ENCODE measurements at places on chromosomes 1 and 21. TPM values are rescaled to one million over a fixed set of nuclear protein-coding genes. Genes with fewer than 3 reads are reported as not detected.
A peak's percentile ranks its signal among the peaks of the same experiment; 100 is the strongest.

DNA sequence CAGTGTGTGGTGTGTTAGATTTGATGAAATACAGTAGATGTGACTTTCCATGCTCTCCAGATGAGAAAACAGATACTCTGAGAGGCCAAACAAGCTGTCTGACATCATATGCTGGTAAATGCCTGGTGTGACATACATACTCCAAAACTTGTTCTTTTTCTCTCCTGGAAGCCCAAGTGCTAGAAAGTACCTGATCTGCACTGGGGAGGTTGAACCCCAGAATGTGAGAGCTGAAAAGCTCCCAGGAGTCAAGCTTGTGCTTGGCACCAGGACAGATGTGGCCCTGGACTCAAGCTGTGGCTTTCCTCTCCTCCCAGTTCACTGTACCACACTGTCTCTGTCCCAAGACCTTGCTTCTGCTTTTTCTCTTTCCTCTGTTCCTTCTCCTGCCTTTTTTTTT, 389.0 kb upstream of the USP24 start:
- DNase-seq: no peak

- DNase-seq: no peak
These were observed 115.1 kb downstream of the PROX1 start for GRCh38 chr1:214102907-214103306.

DNA sequence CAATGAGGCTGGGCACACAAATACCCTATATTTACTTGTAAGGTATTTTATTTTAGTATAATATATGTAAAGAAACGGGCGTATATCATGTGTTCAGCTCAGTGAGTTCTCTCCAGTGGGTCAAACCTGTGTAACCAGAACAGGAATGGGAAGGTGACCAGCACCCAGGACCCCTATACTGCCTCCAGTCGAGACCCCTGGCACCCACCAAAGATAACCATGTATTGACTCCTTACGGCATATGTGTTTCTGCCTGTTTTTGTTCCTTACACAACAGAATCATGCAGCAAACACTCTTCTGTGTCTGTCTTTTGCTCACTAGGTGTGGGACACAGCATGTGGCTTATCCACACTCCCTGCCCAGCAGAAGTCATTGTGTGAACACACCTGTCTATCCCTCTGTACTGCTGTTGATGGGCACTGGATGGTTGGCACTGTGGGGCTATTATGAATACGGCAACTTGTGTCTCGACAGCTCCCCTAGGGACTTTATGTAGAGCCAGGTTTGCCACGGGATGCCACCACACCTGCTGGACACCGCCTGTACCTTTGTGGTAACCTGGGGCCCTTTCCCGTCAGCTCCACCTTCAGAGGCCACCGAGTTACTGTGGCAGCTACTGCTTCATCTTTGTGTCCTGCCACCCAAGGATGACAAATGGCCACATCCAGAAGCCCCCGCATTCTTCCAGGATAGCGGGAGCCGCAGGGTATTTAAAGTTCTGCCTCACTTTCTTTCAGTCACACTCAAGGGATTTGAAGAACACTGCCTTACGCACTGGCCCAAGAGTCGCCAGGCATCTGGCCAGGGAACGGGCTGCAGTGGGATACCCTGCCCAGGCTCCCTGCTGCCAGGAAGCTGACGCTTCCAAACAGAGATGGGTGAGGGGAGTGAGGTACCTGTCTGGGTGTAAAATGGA, 23.5 kb upstream of the C2CD2 start:
- no peak for DNase-seq

GRCh38 chr1:198128533-198128932, 28.3 kb upstream of the NEK7 start:
- no peak for DNase-seq

DNA sequence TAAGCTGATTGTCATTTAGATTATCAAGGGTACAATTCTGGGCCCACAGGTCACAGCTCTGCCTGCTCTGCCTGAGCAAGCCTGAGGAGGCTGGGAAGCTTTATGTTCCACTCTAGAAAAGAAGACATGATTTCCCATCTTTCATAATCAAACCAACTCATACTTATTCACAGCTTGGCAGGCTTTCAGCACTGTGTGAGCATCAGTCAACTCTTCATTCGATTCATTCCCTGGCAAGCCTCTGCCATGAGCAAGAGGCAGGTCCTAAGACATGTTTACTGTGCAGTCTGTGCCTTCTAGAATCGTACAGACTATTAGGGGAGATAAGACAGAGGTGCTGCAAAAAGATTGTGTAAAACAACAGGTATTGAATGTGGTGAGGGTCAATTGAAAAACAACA, 24.5 kb upstream of the KIRREL1 start:
- no peak for DNase-seq

DNA sequence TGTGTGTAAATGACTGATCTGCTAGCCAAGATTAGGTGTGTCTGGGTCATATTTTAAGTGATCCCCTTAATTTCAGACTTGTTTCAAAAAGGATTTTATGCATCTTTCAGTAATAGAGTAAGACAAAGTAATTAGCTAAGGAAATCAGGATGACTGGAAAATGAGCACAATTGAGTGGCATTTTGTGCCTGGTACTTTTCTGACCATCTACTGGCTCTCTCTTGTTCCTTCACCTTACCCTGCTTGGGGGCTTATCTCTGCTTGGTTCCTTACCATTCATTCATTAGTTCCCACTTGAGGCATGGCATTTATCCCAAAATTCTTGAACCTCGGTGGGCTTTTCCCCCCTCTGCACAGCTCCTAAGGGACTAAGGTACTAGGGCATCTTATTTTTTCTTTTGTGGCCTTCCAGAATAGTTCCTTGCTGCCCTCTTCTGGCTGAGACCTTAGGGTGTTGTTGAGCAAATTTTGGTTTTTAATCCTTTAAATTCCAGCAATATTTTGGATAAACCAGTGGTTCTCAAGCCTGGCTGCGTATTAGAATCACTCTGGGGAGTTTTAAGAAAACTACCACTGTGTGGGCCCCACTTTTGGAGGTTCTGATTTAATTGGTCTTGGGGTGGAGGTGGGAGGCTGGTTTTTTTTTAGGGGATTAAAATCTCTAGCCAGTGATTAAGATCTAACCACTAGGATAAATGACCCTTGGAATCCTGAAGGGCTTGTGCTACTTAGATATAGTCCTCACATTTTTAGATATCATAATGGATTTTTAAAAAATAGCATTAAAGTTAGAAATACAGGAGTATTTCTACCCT, 50.8 kb downstream of the HS2ST1 start:
- DNase-seq: peak; percentile 21

DNA sequence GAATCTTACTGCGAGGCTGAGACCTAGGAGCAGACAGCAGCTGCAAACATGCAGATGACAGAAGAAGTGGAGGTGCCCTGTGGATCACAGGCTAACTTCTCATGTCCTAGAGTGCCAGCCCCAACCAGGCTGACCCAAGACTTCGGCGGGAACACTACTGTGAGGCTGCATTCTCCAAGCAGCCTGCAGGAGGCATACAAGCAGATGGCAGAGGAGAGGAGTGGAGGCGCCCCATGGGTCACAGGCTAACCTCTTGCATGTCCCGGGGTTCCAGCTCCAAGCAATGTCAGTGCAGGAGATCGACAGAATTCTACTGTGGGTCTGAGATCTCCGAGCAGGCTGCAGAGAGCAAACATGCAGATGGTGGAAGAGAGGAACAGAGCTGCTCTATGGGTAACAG, 98.1 kb upstream of the ZNF678 start:
- DNase-seq: no peak

GRCh38 chr1:44485229-44485933, 80.3 kb downstream of the RNF220 start:
- DNase-seq: no peak

DNA sequence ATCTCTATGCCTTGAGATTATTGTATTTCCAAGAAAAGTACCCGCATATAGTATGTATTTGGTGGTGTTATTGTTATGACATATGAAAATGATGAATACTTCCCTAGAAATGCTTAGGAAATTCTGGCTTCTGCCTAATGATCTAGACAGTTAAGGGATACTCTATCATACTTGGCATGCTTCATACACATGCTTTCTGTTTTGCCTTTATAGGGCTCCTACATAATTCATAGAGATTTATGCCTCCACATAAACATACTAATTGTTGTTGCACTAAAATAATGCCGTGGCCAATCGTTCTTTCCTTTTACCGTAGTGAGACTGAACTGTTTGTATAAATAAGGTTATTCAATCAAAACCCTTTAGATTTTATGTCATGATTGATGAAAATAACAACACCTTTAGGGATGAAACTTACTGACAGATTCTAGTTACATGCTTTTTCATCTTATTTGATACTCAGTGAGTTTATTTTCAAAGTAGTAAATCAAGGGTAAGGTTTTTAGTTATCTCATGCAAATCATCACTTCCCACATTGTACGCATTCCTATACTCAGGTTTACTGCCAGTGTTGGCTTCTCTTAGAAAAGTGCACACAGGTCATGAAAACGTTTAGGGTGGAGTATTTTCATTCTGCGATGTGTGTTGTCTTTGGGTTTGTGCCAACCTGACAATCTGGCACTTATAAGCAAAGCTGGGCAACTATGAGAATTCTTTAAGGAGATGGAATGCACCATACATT, 40.5 kb upstream of the SCYL3 start:
- no peak for DNase-seq

- no peak for DNase-seq
These were observed 20.0 kb upstream of the ANGPTL7 start for GRCh38 chr1:11169202-11169601.

- DNase-seq: no peak
These were observed 1404.4 kb upstream of the PRMT6 start for GRCh38 chr1:105652109-105652508.

DNA sequence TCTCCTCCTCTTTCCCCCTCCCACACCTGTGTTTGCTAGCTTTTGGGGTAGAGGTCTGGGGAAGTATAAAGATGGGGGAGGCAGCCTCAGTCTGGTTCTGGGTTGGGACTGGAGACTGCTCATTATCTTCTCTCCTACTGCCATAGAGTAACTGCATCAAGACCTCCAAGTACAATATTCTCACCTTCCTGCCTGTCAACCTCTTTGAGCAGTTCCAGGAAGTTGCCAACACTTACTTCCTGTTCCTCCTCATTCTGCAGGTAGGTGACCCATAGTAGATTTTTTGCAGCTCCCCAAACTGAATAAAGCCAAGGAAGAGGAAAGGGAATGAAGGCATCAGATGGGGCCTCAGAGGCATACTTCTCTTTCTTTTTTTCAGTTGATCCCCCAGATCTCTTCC, 5.3 kb downstream of the ATP8B2 start:
- DNase-seq: no peak

- no peak for DNase-seq
These were observed 154.1 kb downstream of the PHTF1 start for GRCh38 chr1:113605146-113605545.

DNA sequence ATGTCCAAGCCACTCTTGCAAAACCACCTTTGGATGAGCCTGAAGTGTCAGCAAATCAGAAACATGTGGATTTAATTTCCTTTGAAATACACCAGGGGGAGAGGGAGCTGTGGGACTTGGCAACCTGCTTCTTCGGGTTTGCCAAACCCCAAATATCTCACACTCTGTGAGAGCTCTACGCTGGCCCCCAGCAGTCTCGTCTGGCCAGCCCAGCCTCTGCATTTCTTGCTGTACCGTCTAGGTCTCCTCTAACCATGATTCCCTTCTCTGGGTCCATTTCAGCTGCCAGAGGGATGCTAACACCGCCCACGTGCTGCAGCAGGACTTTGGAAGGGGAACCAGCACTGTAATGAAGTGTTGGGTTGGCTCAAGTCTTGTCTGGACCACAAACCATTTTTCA, 114.6 kb downstream of the MRPS6 start:
- no peak for DNase-seq

- DNase-seq: no peak
These were observed 53.5 kb downstream of the CHD5 start for GRCh38 chr1:6126521-6127067.

- DNase-seq: no peak
These were observed 8.8 kb downstream of the LAMB3 start for GRCh38 chr1:209643285-209644020.

DNA sequence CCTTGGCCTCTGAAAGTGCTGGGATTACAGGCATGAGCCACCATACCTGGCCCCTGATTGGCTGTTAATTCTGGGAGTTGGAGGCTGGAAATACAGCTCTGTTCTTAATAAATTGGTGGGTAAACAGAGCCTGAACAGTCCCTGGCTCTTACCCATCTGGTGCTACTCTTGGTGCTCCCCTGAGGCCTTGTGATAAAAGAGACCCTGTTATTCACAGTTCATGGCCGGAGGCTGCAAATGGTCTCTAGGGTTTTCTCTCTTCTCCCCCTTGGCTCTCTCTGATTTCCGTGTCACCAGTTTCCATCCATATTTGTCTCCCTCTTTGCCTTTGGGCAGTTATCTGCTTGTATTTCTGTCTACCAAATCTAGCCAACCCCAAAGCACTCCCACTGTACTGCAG, 17.2 kb downstream of the NFASC start:
- no peak for DNase-seq

DNA sequence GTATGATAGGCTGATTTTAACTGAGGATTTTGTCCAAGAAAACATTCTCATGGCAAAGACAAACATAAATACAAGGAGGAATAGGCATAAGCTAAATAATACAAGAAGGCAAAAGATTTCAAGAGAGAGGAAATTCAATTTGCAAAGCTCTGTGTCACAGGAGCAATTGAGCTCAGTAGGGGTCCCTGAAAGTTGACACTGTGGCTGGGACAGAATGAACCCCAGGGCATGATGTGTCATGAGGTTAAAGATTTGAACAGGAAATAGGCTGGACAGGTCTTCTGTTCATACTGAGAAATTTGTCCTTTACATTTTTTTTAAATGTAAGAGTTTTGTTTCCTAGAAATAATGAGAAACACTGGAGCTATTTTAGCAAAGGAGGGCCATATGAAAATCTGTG, 555.4 kb upstream of the NEGR1 start:
- no peak for DNase-seq

GRCh38 chr21:19590044-19590443, 1186.5 kb upstream of the TMPRSS15 start:
- no peak for DNase-seq

GRCh38 chr1:158972841-158973240, 36.9 kb upstream of the IFI16 start:
- peak; percentile 12 for DNase-seq

- DNase-seq: no peak
These were observed at the start of gene LAMC2 for GRCh38 chr1:183185941-183186490. Gene LAMC2 (plus strand): TSS chr1:183186264. CDS start chr1:183186353, 89 bp downstream.

GRCh38 chr1:2112280-2112701, 62.1 kb downstream of the PRKCZ start:
- no peak for DNase-seq

- DNase-seq: no peak
These were observed 4.4 kb downstream of the C8B start for GRCh38 chr1:56961426-56961825.

DSCAM gene
- total RNA-seq: not detected

HLX gene
- total RNA-seq: 0.10 TPM

PGBD5 gene
- total RNA-seq: not detected

TDRD5 gene
- not detected for total RNA-seq

LY9 gene
- total RNA-seq: 49.0 TPM

C21orf58 gene
- total RNA-seq: 67.5 TPM

TMCO2 gene
- 0.42 TPM for total RNA-seq

HPCA gene
- total RNA-seq: not detected

TNFRSF18 gene
- total RNA-seq: 33.9 TPM

NDC1 gene
- 25.4 TPM for total RNA-seq

TNFRSF4 gene
- 52.8 TPM for total RNA-seq

GJA9 gene
- not detected for total RNA-seq

LRRC53 gene
- total RNA-seq: not detected

CYP2J2 gene
- 2.9 TPM for total RNA-seq

AMY1C gene
- total RNA-seq: not detected

SLAMF6 gene
- total RNA-seq: 25.1 TPM

PLPPR5 gene
- not detected for total RNA-seq
